ENCODE measurements at places on chromosomes 12 and 14. TPM values are rescaled to one million over a fixed set of nuclear protein-coding genes. Genes with fewer than 3 reads are reported as not detected.

DNA sequence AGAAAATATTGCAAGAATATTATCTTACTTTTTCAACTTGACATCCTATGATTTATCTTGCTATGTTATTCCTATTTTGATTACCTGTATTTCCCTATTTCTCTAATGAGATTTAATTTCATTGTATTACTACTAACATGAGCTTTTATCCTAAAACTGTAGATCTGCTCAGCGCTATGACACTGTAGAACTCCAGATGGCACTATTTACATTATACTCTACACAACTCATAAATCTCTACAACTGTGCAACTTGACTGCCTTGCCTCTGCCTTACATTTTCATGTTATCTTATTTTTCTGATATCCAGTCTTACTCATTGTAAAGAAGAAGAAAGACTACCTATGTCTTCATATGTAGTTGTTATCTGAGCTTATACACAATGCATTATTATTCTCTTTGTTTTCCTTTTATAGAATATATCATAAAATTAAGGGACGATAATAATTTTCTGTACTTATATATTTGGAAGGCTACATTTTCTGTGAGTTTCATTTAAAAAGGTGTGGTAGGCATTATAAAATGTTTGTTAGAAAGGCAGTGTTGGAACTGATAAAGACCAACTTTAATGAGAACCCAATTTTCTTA, 24.1 kb downstream of the NUP37 start:
- no peak overlapping the region for H3K4me3 ChIP-seq
- no peak overlapping the region for H3K27ac ChIP-seq
- DNase-seq: peak; percentile 12
- no peaks in the 10 kb centered on the region for H3K27me3 ChIP-seq

DNA sequence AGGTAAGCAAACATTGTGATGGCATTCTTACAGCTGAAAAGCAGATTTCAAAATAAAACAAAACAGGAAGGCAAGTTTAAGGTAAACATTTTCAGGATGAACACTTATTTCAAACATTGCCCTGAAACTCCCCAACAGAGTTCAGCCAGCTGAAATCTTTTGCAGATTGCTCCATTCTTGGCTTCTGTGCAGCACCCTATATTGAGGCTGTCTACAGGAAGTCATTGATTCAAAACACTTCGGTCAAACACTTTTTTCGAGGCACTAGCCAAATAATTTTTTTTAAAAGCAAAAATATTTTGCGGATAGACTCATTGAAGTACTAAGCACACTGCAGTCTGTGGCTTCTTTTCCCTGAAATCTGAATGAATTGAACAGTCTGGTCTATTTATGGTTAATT, 318.1 kb upstream of the PDE3A start:
- no peaks in the 10 kb centered on the region for H3K27me3 ChIP-seq
- no peak overlapping the region for H3K27ac ChIP-seq
- no peaks in the 10 kb centered on the region for H3K4me1 ChIP-seq
- H3K36me3 ChIP-seq: no peaks in the 10 kb centered on the region

DNA sequence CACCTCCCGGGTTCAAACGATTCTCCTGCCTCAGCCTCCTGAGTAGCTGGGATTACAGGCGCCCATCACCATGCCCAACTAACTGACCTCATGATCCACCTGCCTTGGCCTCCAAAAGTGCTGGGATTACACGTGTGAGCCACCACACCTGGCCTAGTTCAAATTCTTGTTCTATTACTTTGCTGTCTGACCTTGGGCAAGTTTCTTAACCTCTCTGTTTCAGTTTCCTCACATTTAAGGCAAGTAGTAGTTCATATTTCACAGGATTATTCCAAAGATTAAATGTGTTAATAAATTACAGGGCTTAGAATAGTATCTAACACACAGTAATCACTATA, 10.9 kb downstream of the RXYLT1 start:
- no peaks in the 10 kb centered on the region for H3K4me1 ChIP-seq
- H3K27ac ChIP-seq: no peak overlapping the region
- H3K4me3 ChIP-seq: no peak overlapping the region

DNA sequence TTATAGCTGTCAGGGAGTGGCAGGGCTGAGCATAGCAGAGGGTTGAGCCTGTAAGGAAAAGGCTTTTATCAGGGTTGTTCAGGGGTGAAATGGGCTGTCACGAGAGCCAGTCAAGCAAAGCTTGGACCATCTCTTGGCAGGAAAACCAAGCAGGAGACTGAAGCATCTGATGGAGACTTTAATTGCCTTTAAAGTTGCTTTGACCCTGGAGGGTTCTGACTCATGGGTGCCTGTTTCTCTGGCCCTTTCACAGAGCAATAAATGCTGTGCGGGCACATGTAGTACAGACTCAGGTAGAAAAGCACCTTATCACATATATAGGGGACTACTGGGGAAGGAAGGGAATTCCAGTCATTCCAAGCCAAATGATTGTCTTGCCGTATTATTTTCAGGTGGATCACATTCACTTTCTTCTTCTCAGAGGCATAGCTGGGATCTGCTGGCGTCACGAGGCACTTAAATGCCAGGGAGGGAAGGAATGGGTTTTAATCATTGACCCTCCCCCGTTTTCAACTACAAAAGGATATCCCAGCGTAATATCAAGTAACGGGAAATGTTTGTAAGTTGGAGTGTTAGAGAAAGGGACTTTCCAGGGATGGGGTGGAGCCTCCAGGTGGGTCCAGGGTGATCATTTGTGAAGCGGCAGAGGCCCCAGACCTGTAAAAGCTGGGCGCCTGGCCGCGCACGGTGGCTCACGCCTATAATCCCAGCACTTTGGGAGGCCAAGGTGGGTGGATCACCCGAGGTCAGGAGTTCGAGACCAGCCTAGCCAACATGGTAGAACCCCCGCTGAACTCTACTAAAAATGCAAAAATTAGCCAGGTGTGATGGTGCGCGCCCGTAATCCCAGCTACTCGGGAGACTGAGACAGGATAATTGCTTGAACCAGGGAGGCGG, 34.9 kb downstream of the PLEKHD1 start:
- H3K36me3 ChIP-seq: no peaks in the 10 kb centered on the region
- no peaks in the 10 kb centered on the region for H3K27me3 ChIP-seq
- H3K4me3 ChIP-seq: no peak overlapping the region

- no peaks in the 10 kb centered on the region for H3K36me3 ChIP-seq
- peaks cover 7% of the 10 kb centered on the region for H3K4me1 ChIP-seq
- H3K4me3 ChIP-seq: no peak overlapping the region
- H3K27ac ChIP-seq: no peak overlapping the region
Measured at GRCh38 chr12:72018036-72018435, 79.4 kb downstream of the TPH2 start.

- no peaks in the 10 kb centered on the region for H3K4me1 ChIP-seq
- DNase-seq: no peak
- no peaks in the 10 kb centered on the region for H3K27me3 ChIP-seq
- H3K36me3 ChIP-seq: no peaks in the 10 kb centered on the region
- no peak overlapping the region for H3K4me3 ChIP-seq
Measured at GRCh38 chr12:34215213-34215892, 193.1 kb downstream of the ALG10 start.

DNA sequence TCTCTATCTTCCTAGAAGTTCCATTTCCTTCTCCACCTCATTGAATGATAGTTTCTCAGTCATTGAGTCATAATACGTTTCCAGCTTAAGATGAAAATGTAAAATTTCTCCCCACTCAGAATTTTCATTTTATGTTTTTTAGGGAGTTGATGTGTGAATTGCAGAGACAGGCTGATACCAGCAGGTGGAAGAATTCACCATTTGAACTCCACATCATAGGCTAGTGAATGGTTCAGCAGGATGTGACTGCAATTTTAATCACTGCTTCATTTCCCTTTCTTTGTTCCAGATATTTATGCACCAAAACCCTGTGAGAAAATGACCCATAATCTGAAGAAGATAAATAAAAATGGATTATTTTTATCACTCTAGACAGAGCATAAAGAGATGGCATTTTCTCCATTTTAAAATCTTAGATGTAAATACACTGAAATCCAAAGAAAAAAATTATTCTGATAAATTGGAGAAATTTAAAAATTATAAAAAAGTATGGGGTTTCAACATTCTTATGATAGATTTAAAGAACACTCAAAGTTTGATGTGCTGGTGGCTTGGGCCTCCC, 10.6 kb upstream of the PYGL start:
- H3K27ac ChIP-seq: no peak overlapping the region
- no peaks in the 10 kb centered on the region for H3K27me3 ChIP-seq
- H3K36me3 ChIP-seq: no peaks in the 10 kb centered on the region
- DNase-seq: peak; percentile 52
- no peak overlapping the region for H3K4me3 ChIP-seq
- no peaks in the 10 kb centered on the region for H3K4me1 ChIP-seq

- H3K4me3 ChIP-seq: peak overlapping the region; percentile 78
- H3K4me1 ChIP-seq: peaks cover 29% of the 10 kb centered on the region
- no peaks in the 10 kb centered on the region for H3K27me3 ChIP-seq
- H3K27ac ChIP-seq: no peak overlapping the region
- H3K36me3 ChIP-seq: no peaks in the 10 kb centered on the region
Measured at GRCh38 chr12:754473-754820, 2.1 kb downstream of the WNK1 start.

DNA sequence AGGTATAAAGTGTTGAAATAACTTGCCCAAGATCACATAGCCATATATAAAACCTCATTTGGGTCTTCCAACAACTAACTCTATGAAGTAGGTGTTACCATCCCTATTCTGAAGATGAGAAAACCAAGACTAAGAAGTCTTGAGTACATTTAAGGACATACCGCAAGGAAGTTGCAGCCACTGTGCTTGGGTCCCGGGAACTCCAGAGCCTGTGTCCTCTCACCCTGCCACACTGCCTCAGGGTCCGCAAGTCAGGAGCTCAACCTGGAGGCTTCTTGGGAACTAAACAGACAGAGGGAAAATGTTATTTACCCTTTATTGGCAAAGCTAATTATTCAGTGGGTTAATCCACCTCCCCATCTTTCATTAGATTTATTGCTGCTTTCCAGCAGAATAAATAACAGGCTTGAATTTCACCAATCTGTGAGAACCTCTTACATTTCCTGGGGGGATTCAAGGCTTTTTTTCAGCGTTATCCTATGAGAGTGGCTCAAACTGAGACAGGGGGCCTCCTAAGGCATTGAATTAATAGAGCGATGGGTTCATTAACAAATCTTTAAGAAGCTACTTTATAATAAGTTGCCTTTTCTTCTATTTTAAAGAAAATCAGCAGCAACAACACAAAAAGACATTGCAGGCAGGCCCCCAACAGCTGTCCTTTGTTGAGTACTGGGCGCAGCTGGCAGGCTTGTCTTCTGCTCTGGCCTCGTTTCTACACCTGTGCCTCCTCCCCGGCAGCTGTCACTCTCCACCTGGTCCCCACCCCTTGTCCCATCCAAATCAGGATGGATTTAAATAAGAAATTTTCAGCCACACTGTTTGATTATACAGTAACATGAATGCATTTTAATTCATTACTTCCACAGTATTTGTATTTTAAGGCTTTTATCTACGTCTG, 25.3 kb downstream of the PHLDA1 start:
- DNase-seq: no peak
- H3K4me1 ChIP-seq: peaks cover 27% of the 10 kb centered on the region
- H3K4me3 ChIP-seq: no peak overlapping the region
- no peaks in the 10 kb centered on the region for H3K36me3 ChIP-seq

DNA sequence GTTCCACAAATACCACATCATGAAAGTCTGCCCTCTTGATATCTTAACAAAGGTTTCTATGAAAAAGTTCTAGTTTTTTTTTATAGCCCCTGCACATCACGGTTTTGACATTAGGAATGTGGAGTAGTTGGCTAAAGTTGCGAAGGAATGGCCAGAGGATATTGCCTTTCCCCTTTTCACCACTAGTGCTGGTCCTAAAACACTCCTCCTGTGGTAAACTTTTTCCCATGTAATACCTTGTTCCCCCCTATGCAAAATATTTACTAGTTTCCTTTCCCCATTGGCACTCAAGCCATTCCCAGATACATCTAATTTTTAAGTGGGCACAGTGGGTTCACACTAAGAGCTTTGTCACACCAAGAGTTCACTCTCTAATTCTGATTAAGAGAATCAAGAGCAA, 33.4 kb downstream of the R3HDM2 start:
- H3K4me3 ChIP-seq: no peak overlapping the region
- H3K27ac ChIP-seq: no peak overlapping the region
- no peaks in the 10 kb centered on the region for H3K4me1 ChIP-seq
- no peaks in the 10 kb centered on the region for H3K27me3 ChIP-seq
- no peaks in the 10 kb centered on the region for H3K36me3 ChIP-seq
- DNase-seq: no peak

DNA sequence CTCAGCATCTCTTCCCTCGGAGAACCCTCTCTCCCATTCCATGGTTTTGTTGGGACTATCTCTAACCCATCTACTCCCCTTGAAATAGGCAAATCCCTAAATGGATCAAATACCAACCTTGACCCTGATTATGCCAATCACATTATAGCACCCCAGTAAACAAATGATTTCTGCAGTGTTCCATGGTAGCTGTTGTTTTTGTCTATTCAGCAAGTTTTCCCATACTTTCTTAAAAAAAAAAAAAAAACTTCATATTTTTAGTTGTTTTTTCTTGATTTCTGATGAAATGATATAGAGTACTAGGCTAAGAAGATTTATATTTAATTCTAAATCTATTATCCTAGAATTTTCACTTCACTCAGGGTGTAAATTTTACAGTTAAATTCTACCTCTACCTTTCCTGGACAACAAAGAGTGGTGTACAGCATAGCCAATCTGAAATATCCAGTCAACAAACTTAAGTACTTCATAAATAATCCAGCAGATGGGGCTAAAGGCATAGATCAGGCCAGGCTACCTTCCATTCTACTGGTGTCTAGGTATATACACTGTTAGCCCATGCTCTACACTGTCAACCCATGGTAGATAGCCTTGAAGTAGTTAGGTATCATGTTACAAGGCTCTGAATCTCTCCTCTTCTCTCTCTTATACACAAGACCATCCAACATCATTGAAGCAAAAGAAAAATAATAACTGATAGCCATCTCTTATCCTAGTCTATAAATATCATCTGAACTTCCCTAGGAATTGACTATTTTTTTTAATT, 82.2 kb downstream of the PLEKHG7 start:
- peak; percentile 88 for DNase-seq
- peaks cover 6% of the 10 kb centered on the region for H3K4me1 ChIP-seq
- H3K36me3 ChIP-seq: no peaks in the 10 kb centered on the region
- no peak overlapping the region for H3K4me3 ChIP-seq
- H3K27me3 ChIP-seq: no peaks in the 10 kb centered on the region

The OTOGL gene
- total RNA-seq: 0.35 TPM

The CRY1 gene
- total RNA-seq: 28.2 TPM

The CCND2 gene
- 224 TPM for total RNA-seq

The NPC2 gene
- total RNA-seq: 331 TPM

The NGB gene
- total RNA-seq: 1.0 TPM

The NINJ2 gene
- total RNA-seq: 0.94 TPM

Data from GM23338 (cell line).